Stimulated activated CD4-positive, alpha-beta T cell treated with anti-CD3 and anti-CD28 coated beads, Interleukin-15, amount 100 ng/mL, for 48 hours (primary cell): ENCODE measurements at places on chromosomes 6 and 20.

DNA sequence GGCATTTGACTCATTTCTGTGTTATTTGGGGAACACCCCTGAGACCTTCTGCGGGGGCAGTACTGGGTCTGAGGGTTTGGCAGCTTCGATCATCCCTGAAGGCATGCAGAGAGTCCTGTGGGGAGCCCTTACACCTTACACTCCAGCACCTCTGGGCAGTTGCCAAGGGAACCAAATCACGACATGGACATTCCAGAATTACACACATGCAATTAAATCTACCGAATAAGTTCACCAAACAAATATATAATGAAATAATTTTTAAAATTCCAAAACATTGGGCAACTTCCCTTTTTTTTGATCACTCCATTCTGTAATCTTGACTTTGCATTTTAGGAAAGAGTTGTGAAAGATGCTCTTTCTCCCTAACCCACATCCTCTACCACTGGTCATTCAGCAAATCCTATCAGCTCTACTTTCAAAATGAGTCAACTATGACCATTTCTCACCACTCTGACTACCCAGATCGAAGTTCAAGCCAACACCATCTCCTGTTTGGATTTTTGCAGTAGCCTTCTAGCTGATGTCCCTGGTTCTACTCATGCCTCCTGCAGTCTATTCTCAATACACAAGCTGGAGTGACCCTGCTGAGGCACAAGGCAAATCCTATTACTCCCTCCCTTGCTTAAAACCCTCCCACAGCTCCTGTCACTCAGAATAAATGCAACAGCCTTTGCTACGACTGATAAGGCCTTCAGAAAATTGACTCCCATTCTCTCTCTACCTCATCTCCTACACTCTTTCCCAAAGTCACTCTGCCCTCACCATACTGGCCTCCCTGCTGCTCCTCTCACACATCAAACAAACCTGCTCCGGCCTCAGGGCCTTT lies 533.3 kb downstream of the HACE1 start:
- no peak for DNase-seq

DNA sequence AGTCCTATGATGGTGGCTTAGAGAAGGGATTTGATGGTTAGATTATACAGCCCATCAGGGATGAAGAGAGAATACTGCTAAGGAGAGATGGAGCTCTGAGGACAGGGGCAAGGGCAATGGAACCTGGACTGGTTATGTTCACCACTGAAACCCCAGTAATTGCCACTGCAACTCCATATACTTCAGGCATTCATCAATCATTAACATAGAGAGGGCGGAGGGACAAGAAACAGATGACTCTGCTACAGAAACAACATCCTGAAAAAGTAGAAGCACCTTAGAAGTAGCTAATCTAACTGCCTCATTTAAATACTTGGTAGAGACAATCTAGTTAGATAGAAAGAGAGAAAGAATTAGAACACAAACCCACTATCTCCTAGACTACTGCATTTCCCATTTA lies 89.8 kb downstream of the MDN1 start:
- no peak for DNase-seq

- DNase-seq, result no peak
Measured at GRCh38 chr6:158070513-158070912, 88.8 kb downstream of the SYNJ2 start.

DNA sequence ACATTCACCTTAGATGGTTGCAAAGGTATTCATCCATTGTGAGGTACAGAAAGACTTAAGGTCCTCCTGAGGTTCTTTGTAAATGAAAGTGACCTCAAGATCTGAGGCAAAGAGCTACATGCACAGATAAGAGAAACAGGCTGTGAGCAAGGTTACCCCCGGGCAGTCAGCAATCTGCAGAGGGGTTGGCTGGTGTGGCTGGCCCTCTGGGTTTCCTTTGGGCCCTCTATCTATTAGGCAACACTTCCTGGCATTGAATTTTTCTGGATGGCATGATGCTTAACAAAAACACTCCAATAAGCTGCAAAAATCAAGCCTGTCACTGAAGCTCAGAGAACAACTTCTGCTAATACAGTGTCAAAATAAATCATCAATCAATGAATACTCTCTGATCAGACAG lies 48.9 kb upstream of the RALGAPA2 start:
- DNase-seq, result no peak

DNA sequence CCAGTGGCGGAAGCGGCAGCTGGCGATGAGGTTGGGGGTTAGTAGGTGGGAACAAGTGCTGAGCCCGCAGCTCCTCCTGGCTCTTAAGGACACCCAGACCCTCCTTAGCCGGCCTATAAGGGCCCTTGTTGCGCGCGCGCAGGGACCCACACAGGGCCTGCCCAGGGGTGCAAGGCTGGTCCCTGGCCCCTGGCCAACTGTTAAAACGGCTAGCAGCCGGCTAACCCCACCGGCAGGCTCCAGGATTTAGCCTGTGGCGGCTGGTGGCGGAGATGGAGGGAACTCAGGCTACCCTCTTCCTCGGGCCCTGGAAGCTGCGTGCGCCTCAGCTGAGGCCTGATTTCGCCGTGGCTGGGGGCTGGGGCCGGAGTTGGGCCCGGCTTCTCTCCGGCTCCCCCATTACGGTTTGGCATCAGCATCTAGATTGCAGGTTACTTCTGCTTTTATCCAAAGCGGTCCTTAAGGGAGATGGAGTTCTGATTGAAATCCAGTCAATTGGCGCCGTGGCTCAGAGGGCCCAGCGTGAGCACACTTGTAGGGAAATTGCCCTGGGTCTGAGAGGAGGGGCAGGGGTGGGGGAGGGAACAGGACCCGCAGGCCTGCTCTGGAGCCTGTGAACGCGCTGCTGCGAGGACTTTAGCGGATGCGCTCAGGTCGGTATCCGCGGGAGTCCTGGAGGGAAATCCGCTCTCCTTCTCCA lies 36.9 kb upstream of the CCDC167 start:
- no peak for DNase-seq

GRCh38 chr6:36025932-36026327 lies 1.5 kb upstream of the SLC26A8 start:
- DNase-seq, result no peak

- no peak for DNase-seq
Measured at GRCh38 chr6:127586372-127586771, 9.4 kb downstream of the C6orf58 start.

- DNase-seq, result no peak
Measured at GRCh38 chr6:104951677-104952076, 5.2 kb upstream of the LIN28B start.

DNA sequence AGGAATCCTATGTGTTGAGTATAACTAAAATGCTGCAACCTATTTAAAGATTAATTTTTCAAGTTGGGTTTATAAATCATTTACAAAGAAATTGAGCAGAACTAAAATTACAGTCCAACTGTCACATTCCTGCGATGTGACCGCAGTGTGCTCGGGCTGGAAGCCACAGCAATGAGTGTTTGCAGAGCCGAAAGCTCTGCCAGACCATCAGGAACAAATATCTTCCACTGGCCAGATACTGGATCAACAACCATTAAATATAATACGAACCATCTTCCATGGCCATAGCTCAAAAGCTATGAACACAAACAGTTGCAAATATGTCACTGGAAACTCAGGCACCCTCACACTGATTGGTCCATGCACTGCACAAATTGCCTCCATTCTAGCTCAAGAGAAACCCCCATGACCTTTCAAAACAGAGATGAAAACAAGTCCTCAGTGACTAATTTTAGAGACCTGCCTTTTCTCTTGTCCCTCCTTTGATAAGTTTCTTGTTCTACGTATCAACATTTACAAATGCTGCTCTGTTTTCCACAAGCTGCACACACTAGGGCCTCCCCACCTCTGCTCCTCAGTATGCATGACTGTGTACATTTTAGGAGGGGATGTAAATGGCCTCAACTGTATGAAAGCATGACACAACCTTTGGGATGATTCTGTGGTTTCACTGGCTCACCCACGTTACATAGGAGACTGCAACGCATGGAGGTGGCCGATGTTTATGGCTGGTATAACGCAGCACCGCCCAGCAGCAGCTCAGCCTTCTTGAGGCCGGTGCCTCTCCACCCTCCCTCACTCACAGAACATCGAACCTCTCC lies 171.7 kb downstream of the WDR27 start:
- DNase-seq, result no peak

GRCh38 chr20:9966966-9967365 lies 67.8 kb upstream of the ANKEF1 start:
- DNase-seq, result no peak

DNA sequence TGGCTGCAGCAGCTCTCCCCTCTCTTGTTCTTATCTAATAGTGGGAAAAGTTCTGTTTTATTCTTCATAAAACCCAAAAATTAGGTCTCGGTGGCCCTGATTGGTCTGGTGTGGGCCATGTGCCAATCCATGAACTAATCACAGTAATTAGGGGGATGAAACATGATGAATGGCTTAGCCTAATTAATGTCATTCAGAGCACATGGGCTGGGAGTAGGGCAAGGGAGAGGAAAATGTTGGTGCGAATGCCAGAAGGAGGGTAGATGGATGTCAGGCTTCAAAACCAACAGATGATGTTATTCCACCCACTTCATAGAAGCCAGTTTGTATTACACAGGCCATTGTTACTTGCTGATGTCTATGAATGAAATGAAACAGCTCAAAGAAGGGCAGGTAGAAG lies 46.5 kb downstream of the PLEKHG1 start:
- DNase-seq, result no peak

DNA sequence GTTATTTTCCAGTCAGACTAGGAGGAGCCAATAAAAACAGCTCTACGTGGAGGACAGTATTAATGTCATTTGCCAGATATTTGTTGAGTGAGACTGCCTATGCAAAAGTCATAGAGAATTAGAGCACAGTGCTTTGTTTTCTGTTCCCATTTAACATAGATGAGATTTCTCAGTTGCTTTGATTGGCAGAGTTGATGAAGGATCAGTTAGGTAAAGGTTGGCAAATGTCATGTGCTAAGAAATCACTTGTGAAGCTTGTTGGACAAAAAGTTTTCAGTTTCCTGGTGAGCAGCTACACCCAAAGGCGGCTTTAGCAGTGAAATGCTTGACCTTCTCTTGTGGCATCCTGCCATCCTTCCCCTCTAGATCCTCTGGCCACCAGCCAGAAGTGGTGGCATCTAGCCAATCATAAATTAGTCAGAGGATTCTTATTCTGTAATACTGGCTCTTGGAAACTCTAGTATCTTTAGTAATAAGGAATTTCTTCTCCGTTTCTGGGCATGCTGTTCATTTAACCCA lies 37.0 kb downstream of the BCKDHB start:
- no peak for DNase-seq

- DNase-seq, result no peak
Measured at GRCh38 chr20:55774628-55775027, 230.7 kb downstream of the CBLN4 start.

DNA sequence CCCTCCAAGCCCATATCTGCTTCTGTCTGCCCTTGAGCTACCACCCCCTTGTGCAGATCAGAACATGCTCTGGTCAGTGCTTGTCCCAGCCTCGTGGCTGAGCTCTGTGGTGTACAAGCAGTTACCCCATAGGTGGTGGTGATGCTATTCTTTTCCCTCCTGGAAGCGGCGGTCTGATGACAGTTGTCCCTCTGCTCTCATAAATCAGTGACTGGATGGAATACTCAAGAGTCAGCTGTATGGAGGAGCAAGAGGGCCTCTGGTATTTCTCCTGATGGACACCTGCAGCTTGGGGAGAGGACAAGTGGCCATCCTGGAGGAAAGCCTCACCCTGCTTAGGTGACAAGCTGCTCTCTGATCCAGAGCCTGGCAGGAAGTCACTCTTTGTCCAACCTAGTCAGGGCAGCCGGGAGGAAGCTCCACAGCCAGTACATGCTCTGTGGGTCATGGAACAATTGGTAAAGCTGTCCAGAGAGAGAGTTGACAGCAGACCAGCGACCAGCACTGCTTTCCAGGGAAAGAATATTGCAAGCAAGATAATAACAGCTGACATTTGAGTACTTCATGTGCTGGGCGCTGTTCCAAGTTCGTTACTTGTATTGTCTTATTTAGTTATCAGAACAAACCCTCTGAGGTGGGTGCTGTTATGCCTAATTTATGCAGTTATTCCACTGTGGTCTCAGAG lies 47.1 kb downstream of the SCAND1 start:
- no peak for DNase-seq
